ENCODE measurements at places on chromosomes 2 and 18.

DNA sequence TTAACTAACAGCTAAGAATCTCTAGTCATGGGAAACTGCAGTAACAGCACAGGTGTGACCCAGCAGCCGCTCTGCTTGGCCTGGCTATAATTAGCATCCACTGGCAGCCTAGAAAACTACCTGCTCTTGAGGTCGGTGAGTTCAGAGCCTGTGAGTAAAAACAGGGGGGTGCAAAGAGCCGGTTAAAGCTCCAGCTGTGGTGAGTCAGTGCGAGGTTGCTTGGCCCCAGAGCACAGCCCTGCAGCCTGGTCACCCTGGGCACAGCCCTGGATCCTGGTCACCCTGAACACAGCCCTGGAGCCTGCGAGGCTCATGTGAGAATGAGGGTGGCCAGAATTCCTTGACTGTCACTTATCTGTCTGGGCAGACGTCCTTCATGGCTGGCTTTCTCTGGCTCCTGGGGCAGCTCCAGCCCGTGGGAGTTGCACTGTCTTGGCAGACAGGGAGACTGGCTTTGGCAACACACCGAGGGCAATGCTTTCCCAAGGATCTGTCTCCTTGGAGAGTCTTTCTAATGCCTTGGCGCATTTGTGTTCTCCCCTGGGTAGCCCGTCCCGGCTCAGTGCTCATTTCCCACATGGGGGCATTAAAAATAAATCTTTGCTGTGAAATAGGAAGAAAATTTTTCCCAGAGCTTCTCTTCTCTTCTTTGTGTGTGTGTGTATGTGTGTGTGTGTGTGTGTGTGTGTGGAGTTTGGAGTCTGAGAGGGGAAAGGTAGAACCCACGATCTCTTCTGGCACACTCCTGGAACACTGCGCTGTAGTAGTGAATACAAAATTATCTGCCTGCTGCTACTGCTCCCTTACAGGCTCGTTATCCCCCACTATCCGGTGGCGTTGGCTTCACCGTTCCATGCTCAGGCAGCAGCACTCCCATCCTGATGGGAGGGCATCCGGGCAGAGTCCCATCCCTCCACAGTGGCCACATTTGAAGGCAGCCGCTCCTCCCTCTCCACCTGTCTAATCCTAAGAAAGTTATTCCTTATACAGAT is 250.2 kb upstream of the MEX3C start:
- no peak for DNase-seq

- no peak for DNase-seq
Observed at GRCh38 chr18:2331491-2331890, 239.8 kb downstream of the METTL4 start.

- DNase-seq = no peak
Observed at GRCh38 chr2:193348055-193348454, 1153.3 kb upstream of the TMEFF2 start.

DNA sequence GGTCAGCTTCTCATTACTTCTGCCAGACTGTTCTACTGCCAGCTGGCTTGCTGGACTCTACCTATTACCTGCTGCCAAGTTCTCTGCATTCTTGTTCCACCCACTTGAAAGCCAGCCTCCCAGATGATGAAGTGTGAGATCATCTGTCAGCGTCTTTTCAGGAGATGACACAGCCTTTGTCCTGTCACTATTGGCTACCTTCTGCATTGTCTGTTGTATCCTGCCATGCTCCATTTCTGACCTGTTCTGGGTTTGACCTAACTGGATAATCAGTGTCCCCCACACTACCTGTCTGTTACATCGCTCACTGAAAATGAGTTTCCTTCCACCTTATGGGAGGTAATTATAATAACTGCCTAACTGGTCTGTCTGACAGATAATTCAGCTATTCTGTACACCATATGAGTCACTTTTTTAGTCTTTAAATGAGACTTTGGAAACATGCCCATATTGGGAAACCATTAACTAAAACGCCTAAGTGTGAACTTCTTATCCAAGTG is 520.6 kb downstream of the METTL4 start:
- DNase-seq = no peak

DNA sequence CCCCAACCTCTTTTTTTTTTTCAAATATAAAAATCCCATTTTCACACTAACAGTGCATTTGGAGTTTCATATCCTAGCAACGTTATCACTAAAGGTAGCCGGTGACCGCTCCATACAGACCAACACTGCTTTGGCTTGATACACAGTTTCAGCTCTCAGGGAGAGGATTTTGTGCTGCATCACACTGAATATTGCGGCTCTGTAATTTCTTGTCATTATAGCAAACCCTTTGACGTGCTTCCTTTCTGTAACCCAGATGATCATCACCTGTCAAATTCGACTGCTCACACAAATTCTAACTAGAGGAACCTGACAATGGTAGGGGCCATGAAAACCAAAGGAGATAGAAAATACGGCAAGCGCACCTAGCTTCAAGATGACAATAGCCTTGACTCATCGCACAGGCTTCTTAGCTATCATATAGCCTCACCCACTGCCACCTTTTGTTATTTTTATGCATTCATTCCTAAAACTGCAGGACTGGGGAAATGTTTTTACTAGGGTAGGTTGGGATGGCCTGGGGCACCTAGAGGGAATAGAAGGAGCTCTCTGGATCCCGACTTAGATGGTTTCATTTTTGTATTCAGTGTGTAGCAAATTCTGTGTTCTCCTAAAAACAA is 582.9 kb upstream of the PIK3C3 start:
- DNase-seq = no peak

GRCh38 chr2:128818248-128818647 is 499.6 kb upstream of the HS6ST1 start:
- DNase-seq = no peak

- no peak for DNase-seq
Observed at GRCh38 chr2:105129722-105130232, 91.9 kb downstream of the MRPS9 start.

GRCh38 chr2:104041351-104041750 is 812.6 kb upstream of the POU3F3 start:
- DNase-seq = no peak

DNA sequence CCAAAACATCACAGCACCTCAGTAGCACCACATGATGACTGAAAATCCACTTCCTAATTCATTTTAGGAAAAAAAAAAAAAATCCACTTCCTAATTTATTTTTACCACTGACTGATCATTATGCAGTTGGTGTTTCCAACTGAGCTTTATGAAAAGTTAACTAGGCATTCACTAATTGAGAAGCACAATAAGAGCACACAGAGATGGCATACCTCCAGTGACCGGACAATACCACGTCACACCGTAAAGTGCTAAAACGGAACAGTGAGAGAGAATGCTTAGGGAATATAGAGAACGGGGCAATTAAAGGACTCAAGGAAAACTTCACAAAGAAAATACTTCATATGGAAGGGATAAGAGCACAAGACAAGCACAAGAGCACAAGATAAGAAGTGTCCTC is 212.5 kb downstream of the NBAS start:
- DNase-seq = no peak

DNA sequence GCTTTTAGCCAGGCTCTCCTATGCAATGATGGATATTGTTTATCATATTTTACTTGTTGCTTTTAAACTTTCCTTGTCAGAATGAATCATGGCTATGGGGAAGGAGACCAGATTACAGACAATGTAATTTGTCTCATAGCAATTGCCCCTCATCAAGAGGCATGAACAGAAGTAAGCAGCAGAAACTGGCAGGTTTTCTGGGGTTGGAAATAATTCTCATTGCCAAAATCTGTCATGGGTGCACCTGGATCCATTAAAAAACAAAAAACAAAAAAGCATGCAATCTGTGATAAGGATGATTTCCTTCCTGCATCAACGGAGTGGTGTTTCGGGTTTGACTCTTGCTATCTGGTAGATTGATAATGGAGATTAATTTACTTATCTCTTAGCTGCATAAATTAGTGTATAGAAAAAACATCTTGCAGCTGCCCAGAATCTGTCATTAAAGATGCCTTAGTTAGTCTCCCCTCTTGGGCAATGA is 419.6 kb downstream of the SOX11 start:
- no peak for DNase-seq

- DNase-seq = no peak
Observed at GRCh38 chr18:55559739-55560138, 28.3 kb downstream of the TCF4 start.

- DNase-seq = peak; percentile 41
Observed at GRCh38 chr2:129909651-129910418, 69.6 kb upstream of the RAB6C start.

GRCh38 chr2:156891609-156892008 is 365.9 kb upstream of the GALNT5 start:
- DNase-seq = no peak

GRCh38 chr2:109409321-109410038 is 204.3 kb downstream of the SEPTIN10 start:
- no peak for DNase-seq

DNA sequence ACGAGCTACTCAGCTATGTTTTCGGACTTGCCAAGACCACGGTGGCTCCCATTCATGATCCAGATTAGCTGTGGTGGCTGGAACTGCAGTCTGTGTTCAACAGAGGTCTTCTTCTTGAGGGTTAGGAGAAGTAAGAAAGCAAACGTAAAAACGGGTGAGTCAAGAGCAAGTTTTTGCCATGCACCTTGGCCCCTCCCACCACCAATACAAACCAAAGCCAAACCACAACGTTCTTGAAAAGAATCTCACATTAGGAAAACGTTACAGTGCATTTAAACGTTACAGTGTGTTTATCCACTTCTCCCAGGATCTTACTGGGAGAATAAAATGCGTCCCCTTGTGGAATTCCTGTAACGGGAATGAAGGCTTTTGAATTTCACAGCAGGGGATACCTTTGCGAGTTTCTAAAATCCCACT is 725 bp downstream of the FBXO48 start:
- DNase-seq = no peak

- DNase-seq = peak; percentile 78
Observed at GRCh38 chr2:239154971-239155805, 245.6 kb downstream of the HDAC4 start.

DNA sequence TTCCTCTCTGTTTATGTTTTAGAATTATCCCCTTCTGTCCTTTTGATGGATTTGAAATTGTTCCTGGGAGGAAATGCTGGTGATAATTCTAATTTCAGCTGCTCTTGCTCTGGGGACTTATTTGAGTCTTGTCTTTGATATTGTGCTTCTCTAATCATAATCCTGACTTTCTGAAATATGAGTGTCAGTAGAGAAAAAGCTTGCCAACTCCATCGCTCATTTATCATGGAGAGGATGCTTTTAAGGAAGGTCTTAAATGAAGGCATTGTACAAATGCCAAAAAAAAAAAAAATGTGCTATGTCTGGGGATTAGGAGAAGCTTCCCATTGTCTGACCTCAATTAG is 159.5 kb downstream of the NYAP2 start:
- DNase-seq = no peak

- no peak for DNase-seq
Observed at GRCh38 chr18:34993289-34993688, 47.9 kb upstream of the MAPRE2 start.

- DNase-seq = no peak
Observed at GRCh38 chr2:170846314-170846713, 29.6 kb downstream of the GAD1 start.

DNA sequence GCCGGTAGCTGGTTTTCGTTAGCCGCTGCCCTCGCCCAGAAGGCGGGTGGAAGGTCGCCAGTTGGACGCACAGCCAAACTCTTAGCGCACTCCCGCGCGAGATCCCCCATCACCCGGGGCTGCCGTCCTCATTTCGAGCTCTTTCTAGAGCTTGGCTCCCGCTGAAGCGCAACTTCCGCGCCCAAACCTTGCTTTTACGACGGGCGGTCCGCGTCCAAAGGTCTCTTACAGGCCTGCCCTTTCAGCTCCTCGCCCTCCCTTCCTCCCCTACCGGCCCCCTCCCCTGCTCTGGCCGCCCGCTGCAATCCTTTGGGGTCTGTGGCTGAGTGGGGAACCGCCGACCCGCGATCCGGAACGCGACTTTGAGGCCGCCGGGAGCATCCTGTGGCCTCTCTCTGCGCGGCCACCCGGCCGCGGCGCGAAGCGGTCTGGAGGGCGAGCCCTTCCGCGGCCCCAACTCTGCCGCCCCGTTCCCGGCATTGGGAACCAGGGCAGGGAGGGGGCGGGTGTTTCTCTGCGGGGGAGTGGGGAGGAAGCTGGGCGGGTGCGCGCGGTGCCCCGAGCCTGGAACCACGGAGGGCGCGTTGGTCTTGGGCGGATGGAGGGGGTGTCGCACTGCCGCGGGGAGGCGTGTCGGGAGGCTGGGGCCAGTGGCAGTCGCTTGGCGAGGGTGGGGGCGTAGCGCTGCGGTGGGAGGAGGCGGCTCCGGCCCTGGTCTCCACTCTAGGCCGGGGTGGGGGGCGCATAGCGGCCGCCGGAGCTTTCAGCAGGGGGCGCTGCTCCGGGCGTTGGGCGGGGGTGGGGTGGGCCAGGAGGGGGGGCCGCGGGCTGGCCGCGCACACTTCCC is at the start of gene GDF7:
TSS of gene GDF7 (plus strand) at position 841 of the 847 bp plus-strand sequence. CDS start 96 bp downstream, outside the sequence.
- no peak for DNase-seq

- DNase-seq = no peak
Observed at GRCh38 chr2:187424146-187424545, 23.9 kb downstream of the CALCRL start.

- DNase-seq = no peak
Observed at GRCh38 chr18:21261352-21261751, 19.3 kb downstream of the GREB1L start.
